ENCODE measurements at places on chromosomes 12 and 14. TPM values are rescaled to one million over a fixed set of nuclear protein-coding genes. Genes with fewer than 3 reads are reported as not detected.

GRCh38 chr14:49463146-49463545 lies 123.0 kb downstream of the RPS29 start:
- no peak for DNase-seq

DNA sequence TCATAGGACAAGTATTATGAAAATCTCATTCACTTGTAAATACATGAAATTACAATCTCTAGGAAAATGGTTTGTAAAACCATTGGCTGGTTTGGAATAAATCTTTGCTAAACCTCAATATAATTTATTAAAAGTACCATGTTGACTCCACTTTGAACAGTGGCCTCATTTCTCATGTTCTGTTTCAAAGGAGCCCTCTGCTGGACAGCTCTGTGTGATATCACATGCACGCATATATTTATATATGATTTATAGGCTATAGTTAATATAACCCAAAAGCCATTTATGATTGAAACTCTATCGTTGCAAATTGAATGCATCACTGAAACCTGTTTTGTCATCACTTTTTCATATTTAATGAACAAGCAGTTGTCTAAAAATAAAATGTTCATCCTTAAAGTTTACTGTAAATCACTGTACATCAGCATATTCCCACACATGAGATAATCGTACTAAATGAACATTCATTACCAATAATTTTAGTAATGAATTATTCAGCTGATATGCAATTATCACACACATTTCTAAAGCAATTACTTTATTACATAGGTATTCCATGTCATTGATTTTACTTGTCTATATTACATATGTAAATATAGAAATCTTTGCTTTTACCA lies 493.8 kb downstream of the NPAS3 start:
- no peak for DNase-seq

- DNase-seq: peak; percentile 99
Measured at GRCh38 chr12:121888478-121889273, at the start of gene PSMD9. PSMD9 (plus strand) TSS chr12:121888790; CDS start chr12:121888857, 67 bp downstream.

- no peak for DNase-seq
Measured at GRCh38 chr14:24887623-24888304, 162.2 kb downstream of the STXBP6 start.

DNA sequence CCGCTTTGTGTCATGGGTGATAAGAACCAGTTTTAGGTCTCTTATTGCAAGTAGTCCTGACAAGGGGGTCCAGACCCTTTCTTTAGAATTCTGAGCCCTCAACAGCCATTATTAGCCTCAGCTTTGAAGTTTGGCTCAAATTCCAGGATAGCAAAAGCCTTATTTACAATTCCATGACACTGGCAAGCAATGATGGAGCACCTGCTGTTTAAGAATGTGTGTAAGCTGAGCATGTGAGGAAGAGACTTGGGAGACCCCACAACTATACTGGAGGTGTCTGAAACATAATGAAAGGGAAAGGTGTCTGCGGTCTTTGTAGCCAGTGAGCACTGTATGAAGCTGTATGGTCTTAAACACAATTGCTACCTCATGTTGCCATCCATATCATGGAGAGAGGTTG lies 119.8 kb downstream of the TBX5 start:
- no peak for DNase-seq

GRCh38 chr12:19273482-19274330 lies 144.2 kb downstream of the PLEKHA5 start:
- DNase-seq: peak; percentile 53

- DNase-seq: no peak
Measured at GRCh38 chr14:49139593-49139992, 446.6 kb downstream of the RPS29 start.

DNA sequence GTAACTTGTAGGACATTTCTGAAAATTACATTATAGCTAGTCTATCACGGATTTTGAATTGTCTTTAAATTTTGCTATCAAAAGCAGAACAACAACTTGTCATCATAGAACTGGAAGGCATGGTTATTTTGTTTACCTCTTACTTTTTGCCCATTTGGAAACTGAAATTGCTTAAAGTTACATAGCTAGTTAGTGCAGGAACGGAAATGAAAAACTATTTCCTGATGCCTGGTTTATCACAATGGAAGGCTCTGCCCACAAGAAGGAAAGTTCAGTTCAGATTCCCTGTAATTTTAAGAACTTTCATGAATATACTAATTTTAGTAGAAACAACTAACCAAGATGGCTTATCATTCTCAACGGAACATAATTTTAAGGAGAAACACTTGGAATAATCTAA lies 427.7 kb downstream of the RAD51B start:
- no peak for DNase-seq

- no peak for DNase-seq
Measured at GRCh38 chr14:24851406-24851805, 198.5 kb downstream of the STXBP6 start.

GRCh38 chr12:72318341-72318740 lies 46.2 kb downstream of the TRHDE start:
- DNase-seq: no peak

- DNase-seq: peak; percentile 39
Measured at GRCh38 chr14:23580948-23581281, 2.3 kb upstream of the JPH4 start.

GRCh38 chr12:5923751-5924150 lies 21.3 kb downstream of the ANO2 start:
- no peak for DNase-seq

GRCh38 chr12:100668945-100669536 lies 95.6 kb downstream of the GAS2L3 start:
- peak; percentile 79 for DNase-seq

DNA sequence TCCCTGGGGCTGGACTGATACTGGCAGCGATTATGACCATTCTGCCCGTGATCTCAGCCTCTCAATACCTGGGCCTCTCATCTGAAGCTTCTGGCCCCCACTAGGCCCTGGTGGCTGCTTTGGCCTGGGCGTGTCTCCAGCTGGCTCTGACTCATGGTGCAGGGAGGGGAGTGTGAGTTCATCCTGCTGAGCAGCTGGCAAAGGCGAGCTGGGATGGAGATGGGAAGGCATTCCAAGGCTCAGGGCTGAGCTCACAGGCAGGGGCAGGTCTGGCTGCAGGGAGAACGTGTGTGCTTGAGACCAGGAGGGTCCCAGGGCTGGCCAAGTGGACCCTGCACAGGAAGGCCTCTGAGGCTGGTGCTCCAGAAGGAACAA lies 221.8 kb downstream of the TMEM121 start:
- DNase-seq: no peak

DNA sequence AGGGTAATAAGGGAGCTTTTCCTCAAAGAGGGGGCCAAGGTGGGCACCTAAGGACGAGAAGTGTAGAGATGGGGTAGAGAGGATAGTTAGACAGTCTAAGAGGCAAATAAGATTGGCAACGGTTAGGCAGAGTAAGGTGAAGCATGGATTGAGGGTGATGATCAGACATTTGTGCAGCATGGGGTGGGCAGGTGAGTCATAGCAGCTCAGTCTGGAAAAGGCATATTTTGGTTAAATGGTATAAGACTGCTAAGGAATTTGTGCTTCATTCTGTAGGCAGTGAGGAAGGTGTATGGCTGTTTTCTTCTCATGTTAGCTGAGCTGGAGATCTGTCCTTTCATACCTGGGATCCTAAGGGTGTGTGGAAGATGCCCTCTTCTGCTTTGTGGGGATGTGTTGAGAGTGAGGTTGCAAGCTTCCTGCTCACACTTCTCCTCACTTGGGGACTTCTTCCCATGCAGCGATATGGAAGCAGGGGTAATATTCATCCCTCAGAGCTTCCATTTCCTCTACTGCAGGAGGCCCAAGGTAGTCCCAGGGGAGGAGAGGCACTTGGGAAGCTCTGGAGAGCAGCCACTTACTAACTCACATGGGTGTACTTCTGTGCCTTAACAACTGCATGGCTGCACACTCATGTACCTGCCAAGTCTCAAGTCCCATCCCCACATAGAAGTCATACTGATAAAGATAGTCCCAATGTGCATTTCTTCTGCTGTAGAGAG lies 28.9 kb downstream of the GSG1 start:
- no peak for DNase-seq

DNA sequence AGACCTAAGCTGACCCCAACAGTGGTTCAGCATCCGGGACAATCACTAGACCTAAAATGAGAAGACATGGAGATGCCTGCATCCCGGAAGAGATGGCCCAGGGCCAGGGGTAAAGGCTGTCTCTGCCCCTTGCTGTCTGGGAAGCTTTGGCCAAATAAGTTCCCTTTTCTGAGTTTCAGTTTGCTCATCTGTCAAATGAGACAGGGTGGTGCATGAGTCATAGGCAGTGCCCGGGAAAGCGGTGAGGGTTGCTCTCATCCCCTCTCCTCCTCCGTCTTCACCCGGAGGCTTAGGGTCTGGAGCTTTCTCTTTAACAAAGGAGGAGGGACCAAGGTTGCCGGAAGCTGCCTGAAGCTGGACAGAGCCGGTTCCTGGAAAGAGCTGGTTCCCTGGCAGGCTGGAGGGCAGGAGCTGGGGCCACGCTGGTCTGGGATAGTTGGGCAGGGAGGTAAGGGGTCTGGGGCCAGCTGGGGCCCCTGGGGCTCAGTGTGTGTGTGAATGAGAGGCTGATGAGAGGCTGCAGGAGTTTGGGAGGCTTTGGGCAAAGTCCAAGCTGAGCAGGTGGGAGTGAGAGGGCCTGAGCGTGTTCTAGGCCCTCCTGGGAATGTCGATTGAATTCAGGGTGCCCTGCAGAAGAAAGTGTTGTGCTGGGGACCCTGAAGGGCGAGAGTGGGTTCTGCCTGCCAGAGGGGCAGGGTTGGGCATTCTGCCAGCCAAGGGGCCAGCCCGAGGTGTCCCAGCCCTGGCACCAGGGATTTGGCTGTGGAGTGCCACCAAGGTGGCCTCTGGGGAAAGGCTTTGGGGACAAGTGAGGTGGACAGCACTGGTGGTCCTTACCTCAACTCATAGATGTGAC lies at the start of gene SDSL:
SDSL (plus strand) TSS at position 351 of the 856 bp plus-strand sequence. CDS start 5,603 bp downstream, outside the sequence.
- DNase-seq: peak; percentile 87

GRCh38 chr12:65590318-65590717 lies 234.0 kb upstream of the HMGA2 start:
- DNase-seq: no peak

GRCh38 chr12:132813443-132813842 lies 15.2 kb downstream of the GOLGA3 start:
- DNase-seq: no peak

GRCh38 chr14:95533391-95533821 lies 1.4 kb upstream of the GLRX5 start:
- no peak for DNase-seq

DNA sequence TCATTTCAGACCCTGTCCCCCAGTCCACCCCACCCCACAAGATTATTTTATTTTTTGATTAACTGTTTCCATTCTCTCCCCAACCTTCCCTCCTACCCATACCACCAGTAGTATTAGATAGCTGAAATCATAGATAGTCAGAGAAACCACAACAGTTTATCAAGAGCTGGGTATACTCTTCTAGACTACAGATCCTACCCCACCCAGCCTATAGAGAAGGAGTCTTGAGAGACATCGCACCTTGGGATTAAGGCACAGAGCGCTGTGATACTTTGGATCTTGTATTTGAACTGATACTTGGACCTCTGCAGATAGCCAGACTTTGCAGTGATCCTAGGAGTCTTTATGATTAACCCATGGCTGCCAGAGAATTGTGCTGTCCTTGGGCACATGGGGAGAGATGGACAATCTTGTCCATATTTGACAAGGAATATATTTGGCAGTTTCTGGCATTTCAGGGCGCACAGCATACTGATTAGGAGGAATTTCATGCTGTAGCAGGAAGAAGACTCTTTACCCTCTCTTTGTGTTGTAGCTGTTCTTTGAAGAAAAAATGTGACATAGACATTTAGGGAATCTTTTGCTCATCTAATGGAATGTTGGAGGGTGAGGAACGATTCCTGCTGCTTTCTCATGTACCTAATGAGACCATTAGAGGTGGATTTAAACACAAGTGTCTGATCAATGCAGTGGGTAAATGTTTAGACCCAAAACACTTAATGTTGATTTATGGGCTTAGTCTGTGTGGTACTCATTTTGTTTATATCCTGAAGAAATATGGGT lies 982 bp downstream of the RBMS2 start:
- no peak for DNase-seq

GRCh38 chr12:48454667-48455066 lies 17.7 kb upstream of the ANP32D start:
- no peak for DNase-seq

Gene ISCU
- 45.2 TPM for total RNA-seq

Gene ZFHX2
- total RNA-seq: 0.81 TPM

Gene TPPP2
- 4.6 TPM for total RNA-seq

Gene NEUROD4
- not detected for total RNA-seq

Gene SIX6
- total RNA-seq: not detected

Gene EPYC
- total RNA-seq: not detected

Gene SOCS2
- total RNA-seq: 3.1 TPM

Gene POTEG
- not detected for total RNA-seq

Gene PRB2
- total RNA-seq: not detected

Gene AICDA
- not detected for total RNA-seq

Gene RAPGEF3
- total RNA-seq: 2.1 TPM

Gene MDGA2
- not detected for total RNA-seq

Gene NFATC4
- 1.4 TPM for total RNA-seq

Gene GTF2H3
- total RNA-seq: 7.5 TPM

Gene SDS
- total RNA-seq: 680 TPM

All from left lobe of liver (tissue), 2 donors.